ENCODE measurements at places on chromosomes 7 and 10.

DNA sequence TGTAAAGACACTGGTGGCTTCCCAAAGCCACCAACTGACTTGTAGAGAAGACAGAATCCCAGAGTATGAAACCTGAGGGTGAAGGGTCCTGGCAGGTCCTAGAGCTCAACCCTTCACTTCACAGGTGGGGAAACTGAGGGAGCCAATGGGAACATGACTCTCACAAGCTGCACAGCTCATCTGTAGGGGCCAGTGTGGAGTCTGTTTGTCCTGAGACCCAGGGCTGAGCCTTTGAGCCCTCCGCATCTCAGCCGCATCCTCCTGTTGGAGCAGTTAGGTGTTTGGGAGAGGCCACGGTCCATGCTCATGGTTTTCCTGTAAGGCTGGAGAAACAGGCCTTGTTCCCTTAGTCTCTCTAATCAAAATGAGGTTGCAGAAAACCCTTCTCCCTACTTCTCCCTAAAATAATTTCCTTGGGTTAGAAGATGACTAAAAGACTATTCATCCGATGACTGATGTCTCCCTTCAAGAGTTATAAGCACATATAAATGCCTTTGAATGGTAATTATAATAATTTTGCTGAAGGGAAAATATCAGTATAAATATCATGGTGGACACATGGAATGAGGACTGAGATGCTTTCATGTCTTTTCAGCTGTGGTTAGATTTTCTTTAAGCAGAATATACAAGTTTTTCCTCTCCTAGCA is 10.3 kb downstream of the HTRA1 start:
- no peak overlapping the region for H3K4me3 ChIP-seq
- H3K4me1 ChIP-seq: no peaks in the 10 kb centered on the region
- no peak for DNase-seq
- H3K27ac ChIP-seq: no peak overlapping the region
- no peaks in the 10 kb centered on the region for H3K36me3 ChIP-seq

DNA sequence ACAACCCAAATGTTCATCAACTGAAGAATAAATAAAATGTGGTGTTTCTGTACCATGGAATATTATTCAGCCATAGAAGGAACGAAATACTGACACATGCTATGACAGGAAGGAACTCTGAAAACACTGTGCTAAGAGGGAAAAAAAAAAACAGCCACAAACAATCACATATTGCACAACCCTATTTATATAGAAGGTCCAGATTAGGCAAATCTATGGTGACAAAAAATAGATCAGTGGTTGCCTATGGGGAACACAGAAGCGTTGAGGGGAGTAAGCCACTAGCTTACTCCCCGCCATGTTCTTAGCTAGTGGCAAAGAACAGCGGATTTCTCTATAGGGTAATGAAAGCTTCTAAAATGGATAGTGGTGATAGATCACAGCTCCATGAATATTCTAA is 198.4 kb downstream of the TPST1 start:
- no peaks in the 10 kb centered on the region for H3K4me1 ChIP-seq
- no peak overlapping the region for H3K27ac ChIP-seq
- DNase-seq: no peak
- no peaks in the 10 kb centered on the region for H3K27me3 ChIP-seq
- H3K4me3 ChIP-seq: no peak overlapping the region
- peaks cover 11% of the 10 kb centered on the region for H3K36me3 ChIP-seq

- no peaks in the 10 kb centered on the region for H3K36me3 ChIP-seq
- DNase-seq: no peak
- H3K27ac ChIP-seq: no peak overlapping the region
- H3K27me3 ChIP-seq: peaks cover 14% of the 10 kb centered on the region
- H3K4me1 ChIP-seq: no peaks in the 10 kb centered on the region
Observed at GRCh38 chr10:10662716-10663408, 354.8 kb upstream of the CELF2 start.

DNA sequence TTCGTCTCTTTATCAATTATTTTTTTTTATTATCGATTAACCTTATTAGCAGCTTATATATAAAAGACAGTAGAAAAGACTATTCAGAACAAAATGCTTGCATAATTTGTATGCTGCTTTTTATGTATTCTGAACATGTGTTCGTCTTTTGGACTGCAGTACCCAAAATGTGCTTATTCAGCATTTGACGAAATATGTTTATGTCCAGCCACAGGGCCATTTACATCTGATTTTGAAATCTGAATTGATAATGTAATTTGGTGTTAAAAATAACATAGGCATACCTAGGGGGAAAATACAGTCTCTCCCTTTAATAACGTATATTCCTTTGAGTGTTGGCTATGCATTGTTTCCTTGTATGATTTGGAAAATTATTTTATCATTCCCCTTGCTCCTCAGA is 386.0 kb downstream of the EXOC4 start:
- H3K36me3 ChIP-seq: peaks cover 23% of the 10 kb centered on the region
- no peaks in the 10 kb centered on the region for H3K4me1 ChIP-seq
- DNase-seq: no peak
- H3K27ac ChIP-seq: no peak overlapping the region
- no peaks in the 10 kb centered on the region for H3K27me3 ChIP-seq
- H3K4me3 ChIP-seq: no peak overlapping the region

All from activated CD4-positive, alpha-beta memory T cell treated with anti-CD3 and anti-CD28 coated beads for 36 hours (primary cell).